ENCODE measurements at places on chromosomes 1 and 21. TPM values are rescaled to one million over a fixed set of nuclear protein-coding genes. Genes with fewer than 3 reads are reported as not detected.

The TARDBP gene
- total RNA-seq: 71.2 TPM

- no peak for DNase-seq
Observed at GRCh38 chr1:113913312-113913668, 8.2 kb downstream of the DCLRE1B start.

GRCh38 chr1:89844860-89845259 lies 24.0 kb downstream of the LRRC8D start:
- DNase-seq: no peak

- no peak for DNase-seq
Observed at GRCh38 chr1:97488530-97488929, 432.3 kb downstream of the DPYD start.

The NENF gene
- total RNA-seq: 113 TPM

DNA sequence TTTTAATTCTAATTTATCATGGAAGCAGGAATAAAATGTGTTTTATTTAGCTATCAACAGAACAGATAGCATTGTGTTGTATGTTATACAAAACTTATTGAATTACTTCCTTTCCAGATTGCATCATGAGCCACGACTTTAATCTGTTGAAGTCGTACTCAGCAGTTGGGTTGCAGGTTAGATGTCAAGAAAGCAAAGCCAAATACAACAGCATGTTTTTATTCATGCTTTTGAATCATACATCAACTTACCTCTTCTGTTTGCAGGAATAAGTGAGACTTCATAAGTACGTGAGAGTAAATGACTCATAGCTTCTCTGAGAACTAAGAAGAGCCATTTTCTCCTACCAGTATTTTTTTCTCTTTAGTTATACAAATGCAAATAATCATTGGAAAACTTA lies 110.8 kb upstream of the ADGRL4 start:
- DNase-seq: no peak
